GM12878 (cell line): ENCODE measurements at places on chromosomes 6 and 20. TPM values are rescaled to one million over a fixed set of nuclear protein-coding genes. Genes with fewer than 3 reads are reported as not detected.

- no peak for DNase-seq
Measured at GRCh38 chr6:19536838-19537237, 300.3 kb upstream of the ID4 start.

- DNase-seq = no peak
Measured at GRCh38 chr6:106535012-106535411, 94.3 kb downstream of the RTN4IP1 start.

DNA sequence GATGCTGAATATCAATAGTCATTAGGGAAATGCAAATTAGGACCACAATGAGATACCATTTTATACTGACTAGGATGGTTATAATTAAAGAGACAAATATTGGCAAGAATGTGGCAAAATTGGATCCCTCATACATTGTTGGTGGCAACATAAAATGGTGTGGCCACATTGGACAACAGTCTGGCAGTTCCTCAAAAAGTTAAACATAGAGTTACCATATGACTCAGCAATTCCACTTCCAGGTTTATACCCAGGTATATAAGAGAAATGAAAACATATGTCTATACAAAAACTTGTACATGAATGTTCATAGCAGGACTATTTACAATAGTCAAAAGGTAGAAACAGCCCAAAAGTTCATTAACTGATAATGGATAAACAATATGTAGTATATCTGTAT, 2.0 kb upstream of the CRIP3 start:
- no peak for DNase-seq

- no peak for DNase-seq
Measured at GRCh38 chr20:22577515-22578220, 6.7 kb downstream of the FOXA2 start.

DNA sequence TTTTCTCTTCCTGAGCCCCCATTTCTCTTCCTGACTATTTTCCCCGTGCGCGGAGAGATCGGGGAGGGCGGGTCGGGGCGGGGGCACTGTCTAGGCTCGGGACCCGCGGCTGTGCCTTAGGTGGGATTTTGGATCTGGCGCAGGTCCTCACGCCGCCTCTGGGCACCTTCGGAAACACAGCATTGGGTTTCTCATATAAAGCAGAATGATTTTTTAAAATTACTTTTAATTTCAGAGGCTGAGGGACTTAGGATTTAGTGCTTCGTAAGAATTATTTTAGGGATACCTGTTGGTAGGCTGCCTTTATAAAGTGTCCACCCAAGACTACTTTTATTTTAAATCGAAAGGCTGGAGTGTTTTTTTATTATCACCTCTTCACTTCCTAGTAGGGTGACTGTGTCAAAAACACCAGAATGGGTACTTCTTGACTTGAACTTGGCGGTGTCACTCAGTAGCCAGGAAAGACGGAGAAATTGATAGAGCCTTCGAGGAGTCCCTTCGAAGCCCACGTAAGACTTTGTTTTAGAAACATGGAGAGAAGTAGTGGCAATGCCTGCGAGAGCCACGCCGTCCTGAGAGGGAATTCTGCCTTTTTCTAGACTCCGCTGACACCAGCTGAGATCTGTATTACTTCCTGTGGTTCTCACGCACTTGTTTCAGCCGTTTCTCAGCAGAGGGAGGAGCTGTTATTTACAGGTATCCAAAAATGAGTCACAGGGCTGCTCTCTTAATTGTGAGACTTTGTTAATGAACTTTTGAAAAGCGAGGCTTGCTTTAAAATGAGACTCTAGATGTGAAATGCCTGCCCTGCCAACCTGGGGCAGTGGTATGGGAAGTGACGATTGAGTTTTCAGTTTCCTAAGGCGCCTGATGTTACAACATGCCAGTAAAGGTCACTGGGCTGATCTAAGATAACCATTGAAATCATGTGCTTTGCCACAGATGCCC, 667 bp downstream of the STX11 start:
- DNase-seq = peak; percentile 88

The SIRPG gene
- total RNA-seq = 3.4 and 4.0 TPM in 2 replicates

The BHLHE23 gene
- 0.33 TPM in 1 of 2 replicates, not detected in the other for total RNA-seq

The B4GALT5 gene
- total RNA-seq = 28.3 and 28.7 TPM in 2 replicates
